ENCODE measurements at places on chromosomes 13 and 19.

DNA sequence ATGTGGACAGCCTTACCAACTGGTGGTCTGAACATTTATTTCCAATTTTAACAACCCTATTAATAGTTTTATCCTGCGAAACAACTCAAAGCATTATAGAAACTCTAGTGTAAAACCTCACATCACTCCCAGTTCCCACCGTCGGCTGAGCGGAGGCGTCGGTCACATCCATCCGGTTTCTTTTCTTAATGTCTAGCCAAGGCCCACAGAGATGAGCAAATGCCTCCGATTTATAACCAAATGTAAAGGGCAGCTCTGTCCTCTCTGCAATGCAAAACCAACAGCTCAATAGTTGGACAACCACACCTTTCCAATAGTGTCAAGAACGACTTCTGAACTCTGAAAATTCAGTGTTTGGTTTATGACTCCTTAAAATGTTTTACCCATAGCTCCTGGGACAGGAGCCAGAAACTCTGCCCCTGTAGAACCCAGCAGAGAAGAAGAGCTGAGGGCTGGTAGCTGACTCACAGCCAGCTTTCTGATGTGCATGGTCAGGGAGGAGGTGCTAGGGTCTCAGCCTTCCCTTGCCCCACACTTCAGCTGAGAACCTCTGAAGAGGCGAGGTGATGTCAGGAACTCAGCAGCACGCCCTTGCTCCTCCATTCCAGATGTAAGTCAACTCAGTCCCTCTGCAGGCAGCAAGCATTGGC, 90.2 kb upstream of the UQCRFS1 start:
- DNase-seq, result no peak

- DNase-seq, result no peak
These were observed 418.9 kb upstream of the ARGLU1 start for GRCh38 chr13:106986687-106987426.

DNA sequence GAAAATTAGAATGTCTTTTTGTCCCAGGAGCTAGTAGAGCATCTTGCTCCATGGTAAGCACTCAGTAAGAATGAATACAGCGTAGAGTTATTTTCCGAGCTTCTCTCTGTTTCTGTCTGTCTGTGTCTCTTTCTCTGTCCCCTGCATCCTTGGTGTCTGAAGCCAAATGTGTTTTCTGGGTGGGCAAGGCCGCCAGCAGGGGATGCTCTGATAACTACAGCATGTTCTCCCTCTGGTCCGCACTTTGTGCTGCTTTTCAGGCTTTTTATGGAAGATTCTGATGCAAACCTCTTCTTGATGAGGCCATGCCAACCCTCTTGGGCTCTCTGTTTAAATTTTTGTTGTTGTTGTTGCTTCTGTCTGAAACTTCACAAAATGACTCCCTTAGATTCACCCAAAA, 142.8 kb upstream of the UBL3 start:
- no peak for DNase-seq

DNA sequence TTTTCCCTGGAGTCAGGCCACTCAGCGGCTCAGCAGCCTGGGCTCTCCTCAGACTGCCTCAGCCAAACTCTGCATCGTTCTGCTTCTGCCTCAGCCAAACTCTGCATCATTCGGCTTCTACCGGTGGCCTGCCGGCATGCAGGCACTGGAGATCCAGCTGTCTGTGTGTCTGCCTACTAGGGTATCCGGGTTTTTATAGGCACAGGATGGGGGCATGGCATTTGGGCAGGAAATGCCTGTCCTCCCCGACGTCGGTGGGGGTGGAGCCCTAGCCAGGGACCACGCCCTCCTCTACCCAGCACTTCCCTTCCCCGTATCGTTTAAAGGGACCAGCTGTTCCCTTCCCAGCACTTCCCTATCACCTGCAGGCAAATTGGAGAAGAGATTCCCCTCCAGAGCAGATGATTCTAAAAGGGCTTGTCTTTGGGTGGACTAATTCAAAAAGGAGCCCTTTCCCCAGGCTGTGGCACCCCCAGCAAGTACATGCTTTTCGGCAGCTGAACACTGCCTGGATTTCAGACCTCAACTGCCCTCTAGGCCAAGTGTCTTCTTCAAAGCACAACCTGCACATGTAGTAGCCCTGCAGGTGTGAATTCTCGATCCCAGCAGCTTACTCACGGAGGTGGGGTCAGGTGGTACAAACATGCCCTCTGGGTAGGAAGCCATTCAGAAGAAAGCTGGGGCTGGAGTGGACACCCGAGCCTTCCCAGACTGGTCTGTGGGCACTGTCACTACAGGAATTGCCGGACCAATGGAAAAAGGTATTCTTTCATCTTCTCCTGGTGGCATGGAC, 25.4 kb upstream of the GPR12 start:
- DNase-seq, result peak; percentile 5

DNA sequence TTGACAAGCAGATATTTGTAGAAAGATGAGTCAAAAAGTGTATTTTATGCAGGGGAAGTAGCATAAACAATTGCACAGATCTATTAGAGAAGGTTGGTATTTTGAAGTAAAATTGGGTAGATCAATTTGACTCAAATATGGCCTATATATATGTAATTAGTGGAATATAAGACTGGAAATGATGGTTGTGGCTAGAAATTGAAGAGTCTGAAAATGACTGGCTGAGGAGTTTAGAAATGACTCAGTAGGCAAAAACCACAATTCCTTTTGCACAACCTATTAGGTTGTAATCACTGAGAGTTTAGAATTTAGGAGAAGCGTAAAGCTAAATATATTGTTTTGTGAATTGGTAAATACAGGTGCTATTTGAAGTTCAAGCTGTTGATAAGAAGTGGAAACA, 622.6 kb upstream of the PCDH20 start:
- no peak for DNase-seq

DNA sequence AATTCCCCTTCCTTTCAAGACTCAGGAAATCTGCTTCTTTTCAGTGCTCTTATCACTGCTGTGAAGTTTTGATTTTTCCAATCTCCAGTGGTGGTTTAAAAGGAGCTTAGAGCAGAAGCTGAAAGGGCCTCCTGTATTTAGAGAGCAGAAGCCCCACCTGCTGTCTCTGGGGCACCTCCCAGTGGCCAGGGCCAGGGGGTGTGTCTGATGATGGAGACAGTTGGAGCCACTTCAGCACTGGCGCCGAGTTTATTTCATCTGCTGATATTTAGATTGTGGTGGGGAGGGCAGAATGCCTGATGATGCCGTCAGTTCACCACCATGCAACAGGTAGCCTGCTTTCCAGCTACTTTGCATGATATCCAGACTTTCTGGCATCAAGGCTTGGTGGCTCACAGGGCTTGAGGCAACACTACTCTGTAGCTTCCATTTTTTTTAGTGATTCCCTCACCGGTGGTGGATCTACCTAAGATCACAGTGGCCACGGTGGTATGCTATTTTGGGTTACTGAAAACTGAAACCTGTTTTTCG, 371.9 kb downstream of the KCNRG start:
- peak; percentile 8 for DNase-seq

DNA sequence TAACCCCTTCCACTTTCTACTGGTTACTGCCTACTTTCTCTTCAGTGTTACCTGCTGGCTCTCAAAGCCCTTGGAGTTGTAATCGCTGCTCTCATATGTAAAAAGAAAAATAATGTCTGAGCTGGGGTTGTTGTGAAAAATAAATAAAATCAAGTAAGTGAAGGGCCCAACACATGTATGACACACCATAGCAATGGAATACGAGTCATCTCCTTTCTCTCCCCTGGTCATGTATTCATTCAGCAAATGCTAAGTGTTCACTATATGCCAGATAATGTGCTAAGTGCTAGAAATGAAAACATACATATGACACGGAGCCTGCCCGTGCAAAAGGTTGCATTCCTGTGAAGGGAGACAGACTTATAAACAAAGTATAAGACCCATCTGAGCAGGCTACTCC, 535.0 kb downstream of the RFC3 start:
- DNase-seq, result no peak

- DNase-seq, result no peak
These were observed 937.9 kb downstream of the EFNB2 start for GRCh38 chr13:105597573-105597972.

- DNase-seq, result no peak
These were observed 275.1 kb downstream of the DCLK1 start for GRCh38 chr13:35856084-35856483.

DNA sequence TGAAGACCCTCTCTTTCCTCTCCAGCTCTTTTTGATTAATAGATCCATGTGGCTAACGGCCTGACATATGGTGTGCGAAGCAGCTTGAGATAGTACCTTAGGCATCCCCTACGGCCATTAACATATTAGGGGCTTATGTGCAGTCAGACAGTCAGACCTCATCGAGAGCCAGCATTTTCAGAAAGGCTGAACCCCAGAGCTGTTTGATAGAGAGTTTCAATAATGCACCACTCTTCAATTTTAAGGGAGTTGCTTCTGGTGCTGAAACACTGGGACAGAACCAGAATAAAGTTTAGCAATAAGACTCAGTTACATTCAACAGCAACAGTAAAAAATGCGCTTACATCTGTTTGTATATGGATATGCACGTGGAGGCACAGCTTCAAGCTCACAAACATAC, 10.8 kb downstream of the POU4F1 start:
- no peak for DNase-seq
